ENCODE measurements at places on chromosomes 4 and X.

- DNase-seq, result no peak
Observed at GRCh38 chr4:1948232-1948631, 60.5 kb downstream of the NELFA start.

- no peak for DNase-seq
Observed at GRCh38 chr4:43651991-43652390, 759.5 kb downstream of the GRXCR1 start.

- DNase-seq, result no peak
Observed at GRCh38 chr4:38030023-38030422, 69.8 kb downstream of the PTTG2 start.

DNA sequence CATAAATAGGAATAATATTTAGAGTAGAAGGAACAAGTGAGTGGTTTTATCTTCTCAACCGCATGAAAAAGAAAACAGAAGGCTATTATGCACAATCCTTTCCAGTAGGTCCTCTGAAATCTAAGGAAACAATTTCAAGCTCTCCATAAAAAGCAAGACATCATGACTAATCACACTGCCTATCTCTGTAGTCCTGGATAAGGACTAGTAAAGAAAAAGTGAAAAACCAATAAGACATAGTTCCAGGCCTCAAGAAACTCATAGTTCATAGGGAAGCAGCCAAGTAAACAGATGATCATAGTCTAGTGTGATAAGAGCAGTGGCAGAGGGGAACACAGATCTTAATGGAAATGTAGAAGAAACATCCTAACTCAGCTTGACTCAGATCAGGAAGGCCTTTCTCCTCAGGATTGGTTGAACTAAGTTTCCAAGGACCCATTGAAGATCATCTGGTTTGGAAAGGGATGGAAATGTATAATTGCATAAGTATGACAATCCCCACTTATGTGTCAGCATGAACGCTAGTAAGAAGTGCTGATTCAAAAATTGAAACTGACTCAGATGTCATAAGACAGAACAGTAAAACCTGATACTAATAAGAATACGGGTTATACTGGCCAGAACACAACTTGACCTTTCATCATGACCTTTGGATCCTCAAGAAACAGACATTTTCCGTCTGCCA is 155.3 kb downstream of the GRIA3 start:
- DNase-seq, result no peak

DNA sequence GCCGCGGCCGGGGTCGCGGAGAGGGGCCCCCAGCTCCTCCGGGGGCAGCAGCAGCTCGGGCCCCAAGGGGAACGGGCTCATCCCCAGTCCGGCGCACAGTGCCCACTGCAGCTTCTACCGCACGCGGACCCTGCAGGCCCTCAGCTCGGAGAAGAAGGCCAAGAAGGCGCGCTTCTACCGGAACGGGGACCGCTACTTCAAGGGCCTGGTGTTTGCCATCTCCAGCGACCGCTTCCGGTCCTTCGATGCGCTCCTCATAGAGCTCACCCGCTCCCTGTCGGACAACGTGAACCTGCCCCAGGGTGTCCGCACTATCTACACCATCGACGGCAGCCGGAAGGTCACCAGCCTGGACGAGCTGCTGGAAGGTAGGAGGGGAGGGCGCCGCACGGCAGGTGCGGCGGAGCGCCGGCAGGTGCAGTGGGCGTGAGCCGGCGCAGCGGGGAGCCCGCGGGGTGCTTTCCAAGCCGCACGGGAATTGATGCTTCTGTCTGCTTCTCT is 886 bp downstream of the DCLK2 start:
- no peak for DNase-seq

- no peak for DNase-seq
Observed at GRCh38 chr4:123579961-123580360, 183.4 kb downstream of the SPRY1 start.

- no peak for DNase-seq
Observed at GRCh38 chr4:113263274-113263673, 213.8 kb downstream of the ANK2 start.

- no peak for DNase-seq
Observed at GRCh38 chr4:151652841-151653547, 107.8 kb downstream of the GATB start.

DNA sequence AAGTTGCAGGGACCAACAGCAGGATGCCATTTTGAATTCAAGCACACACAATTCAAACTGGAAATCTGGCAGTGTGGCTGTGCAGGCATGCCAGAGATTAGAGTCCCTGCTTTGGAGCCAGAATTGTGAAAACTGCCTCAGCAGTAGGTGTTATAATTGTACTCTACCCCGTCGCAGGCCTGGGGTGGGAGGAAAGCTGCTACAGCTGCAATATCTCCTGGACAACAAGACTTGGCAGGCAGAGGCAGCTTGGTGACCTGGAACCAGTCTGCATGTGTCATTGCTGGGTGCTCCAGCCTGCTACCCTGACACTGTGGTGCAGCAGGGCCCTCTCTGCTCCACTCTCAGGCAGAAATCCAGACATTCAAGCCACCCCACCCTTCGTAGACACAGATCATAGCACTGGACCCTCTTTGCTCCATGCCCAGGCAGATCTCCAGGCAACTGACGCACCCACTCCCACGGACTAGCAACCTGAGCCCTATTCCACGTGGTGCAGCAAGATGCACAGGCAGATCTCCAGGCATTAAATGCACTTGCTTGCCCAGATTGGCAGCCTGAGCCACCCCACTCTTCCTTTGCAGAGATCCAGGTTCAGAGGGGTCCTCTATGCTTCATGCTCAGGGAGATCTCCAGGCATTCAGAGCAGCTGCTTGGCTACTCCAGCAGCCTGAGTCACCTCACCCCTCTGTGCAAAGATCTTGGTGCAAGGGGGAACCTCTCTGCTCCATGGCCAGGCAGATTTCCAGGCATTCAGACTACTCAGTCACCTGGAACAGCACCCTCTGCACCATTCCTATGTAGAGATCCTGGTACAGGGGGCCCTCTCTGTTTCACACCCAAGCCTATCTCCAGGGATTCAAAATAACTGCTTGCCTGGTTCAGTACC is 140.5 kb downstream of the LRBA start:
- DNase-seq, result no peak

DNA sequence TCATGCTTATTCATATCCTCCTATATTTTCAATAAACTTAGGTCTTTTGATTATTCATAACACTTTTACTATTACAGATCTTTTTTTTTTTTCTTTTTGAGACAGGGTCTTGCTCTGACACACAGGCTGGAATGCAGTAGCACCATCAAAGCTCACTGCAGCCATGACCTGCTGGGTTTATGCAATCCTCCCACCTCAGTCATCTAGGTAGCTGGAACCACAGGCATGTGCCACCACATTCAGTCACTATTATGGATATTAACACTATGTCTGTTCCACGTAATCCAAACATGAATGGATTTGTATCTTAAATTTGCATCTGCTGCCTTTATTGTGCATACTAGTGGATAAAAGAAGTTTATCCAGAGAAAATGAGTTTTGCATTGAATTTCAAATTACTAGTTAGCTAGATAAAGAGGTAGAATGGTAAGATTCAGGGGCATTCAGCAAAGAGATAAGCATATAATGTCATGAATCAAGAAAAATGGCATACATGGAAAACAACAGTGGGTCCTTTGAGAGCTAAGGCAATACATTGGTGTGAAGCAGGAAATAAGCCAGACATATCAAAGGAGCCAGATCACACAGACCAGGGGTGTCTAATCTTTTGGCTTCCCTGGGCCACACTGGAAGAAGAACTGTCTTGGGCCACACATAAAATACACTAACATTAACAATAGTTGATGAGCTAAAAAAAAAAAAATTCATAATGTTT is 13.9 kb downstream of the ANAPC10 start:
- no peak for DNase-seq

DNA sequence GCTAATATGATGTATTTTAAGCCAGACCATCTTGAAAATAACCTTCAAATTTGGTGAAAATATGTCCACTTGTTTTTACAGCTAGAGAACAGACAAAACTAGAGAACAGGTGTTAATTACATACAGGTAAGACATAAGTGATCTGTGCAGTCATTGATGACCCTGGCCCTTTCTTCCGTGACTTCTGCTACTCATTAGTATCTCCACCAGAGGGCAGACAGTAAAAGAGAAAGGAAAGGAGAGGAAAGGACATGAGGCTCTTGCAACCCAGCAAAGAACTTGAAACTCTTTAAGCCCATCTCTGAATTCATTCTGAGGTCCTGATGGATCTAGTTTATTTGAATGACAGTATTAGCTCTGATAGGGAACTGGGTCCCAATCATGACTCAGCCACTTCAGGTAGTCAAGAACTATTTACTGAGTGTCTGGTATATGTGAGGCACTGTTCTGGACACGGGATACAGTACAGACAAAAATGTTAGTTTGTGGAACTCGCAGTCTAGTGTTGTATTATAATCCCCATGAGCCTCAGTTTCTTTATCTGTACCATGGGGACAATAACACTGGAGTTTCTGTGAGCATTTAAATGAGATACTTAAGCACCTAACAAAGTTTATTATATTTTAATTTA is 121.0 kb upstream of the TEX13D start:
- DNase-seq, result no peak

DNA sequence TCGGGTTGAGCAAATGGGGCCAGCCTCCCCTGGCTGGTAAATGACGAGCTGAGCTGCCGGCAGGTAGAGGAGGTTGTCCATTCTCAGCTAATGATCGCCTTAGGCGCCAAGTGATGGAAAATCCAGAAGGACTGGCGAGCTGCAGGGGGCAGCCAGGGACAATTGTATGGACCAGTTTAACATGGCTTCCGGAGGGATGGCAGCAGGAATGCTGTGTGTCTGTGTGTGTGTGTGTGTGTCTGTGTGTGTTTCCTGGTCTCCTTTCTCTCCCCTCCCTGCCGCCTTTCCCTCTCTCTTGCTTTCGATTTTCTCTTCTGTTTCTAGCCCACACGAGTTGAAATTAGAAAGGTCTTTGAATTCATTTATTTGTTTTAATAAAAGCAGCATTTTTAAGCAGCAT is 45.2 kb upstream of the BCOR start:
- no peak for DNase-seq

- no peak for DNase-seq
Observed at GRCh38 chr4:63814171-63814964, 594.9 kb downstream of the TECRL start.

DNA sequence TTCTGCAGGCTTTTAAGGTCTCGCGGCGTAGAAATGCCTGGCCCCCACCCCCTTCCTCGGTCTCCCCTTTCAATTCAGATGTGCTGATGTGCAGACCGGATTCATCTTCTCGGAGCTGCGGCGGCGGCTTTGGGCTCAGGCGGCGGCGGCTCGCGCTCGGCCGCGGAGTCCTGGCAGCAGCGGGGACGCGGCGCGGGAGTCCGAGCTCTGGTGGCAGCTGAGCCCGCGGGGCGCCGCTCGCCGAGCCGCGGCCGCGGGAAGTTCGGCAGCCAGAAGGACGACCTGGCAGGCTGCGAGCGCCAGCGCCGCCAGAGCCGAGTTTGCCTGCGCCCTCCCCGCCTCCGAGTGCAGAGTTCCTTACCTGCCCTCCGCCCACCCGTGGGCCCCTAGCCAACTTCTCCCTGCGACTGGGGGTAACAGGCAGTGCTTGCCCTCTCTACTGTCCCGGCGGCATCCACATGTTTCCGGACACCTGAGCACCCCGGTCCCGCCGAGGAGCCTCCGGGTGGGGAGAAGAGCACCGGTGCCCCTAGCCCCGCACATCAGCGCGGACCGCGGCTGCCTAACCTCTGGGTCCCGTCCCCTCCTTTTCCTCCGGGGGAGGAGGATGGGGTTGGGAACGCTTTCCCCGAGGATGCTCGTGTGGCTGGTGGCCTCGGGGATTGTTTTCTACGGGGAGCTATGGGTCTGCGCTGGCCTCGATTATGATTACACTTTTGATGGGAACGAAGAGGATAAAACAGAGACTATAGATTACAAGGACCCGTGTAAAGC is 448 bp downstream of the TLL1 start:
- DNase-seq, result no peak

DNA sequence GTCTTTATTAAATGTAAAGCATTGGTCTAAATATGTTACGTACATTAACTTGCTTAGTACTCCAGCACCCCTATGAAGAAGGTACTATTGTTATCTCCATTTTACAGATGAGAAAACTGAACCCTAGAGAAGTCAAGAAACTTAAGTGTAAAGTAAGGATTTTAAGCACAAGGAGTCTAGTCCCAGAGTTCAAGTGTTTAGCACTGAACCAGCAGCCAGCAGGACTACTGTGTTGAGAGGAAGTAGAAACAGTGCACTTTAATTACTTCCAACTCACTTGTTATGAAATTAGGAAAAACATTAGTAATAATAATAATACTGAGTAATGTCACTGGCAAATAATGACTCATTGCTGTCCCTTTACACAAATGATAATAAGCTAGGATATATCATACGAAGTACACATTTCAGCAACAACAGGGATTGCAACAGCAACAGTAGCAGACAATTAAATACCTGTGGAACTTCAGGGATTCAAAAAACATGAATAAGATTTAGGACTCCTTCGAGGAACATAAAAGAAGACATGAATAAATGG is 548.1 kb upstream of the HS3ST1 start:
- no peak for DNase-seq

DNA sequence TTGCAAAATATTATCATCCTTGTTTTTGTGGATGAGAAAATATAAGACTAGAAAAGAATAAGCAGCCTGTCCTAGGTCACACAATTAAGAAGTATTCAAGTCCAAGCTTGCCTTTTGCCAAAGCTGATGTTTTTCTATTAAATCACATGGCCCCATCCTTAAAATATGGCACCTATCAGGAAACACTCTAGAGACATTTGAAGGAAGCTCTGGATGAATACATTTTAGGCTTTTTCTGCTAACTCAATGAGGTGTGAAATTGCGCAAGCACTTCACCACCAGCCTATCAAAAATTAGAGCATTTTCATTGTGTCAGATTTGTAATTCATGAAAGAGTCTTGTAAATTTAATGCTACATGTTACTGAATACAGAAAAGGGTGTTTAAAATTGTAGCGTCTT is 251.1 kb upstream of the MAD2L1 start:
- DNase-seq, result no peak

GRCh38 chr4:154958621-154959358 is 177.7 kb downstream of the RBM46 start:
- no peak for DNase-seq

DNA sequence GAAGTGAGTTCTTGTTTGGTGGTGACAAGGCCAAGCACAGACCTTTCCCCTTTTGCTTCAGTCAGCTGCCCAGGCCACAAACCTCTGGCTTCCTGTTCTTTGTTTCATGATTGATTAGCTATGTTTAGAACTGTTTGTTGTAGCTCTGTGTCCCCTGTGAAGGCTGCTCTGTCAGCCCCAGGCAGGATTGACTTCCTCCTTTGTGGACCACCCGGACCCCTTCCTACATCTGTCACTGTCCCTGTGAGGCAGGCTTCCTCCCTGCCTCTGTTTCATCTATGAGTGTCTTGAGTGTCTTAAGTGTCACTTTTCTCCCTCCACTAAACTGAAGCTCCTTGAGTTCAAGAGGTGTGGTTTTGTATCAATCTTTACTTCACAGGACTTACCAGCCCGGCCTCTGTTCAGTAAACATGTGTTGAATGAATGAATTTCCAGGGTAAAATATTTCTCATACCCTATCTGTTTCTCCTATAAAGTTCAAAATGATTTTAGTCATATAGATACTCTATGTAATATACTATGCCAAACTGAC is 83.5 kb downstream of the ZNF674 start:
- DNase-seq, result no peak

DNA sequence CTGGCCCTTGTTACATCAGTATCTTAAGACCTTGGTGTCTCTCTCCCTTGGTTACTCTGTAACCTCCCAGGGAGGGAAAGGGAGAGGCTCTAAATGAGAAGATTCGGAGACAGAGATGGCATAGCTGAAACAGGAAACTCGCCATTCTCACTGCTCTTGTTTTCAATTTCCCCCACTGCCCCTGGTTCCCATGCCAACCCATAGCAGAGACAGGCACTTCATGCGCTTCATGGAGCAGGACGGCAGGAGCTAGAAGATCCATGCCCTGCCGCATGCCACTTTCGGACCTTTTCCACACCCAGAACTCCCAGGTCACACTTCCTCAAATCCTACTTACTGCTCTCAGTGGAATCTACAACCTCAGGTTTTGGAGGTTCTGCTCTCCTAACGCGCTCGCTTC is 3.1 kb downstream of the ZMYM3 start:
- no peak for DNase-seq
